ENCODE measurements at places on chromosomes 11 and 22. TPM values are rescaled to one million over a fixed set of nuclear protein-coding genes. Genes with fewer than 3 reads are reported as not detected.

DNA sequence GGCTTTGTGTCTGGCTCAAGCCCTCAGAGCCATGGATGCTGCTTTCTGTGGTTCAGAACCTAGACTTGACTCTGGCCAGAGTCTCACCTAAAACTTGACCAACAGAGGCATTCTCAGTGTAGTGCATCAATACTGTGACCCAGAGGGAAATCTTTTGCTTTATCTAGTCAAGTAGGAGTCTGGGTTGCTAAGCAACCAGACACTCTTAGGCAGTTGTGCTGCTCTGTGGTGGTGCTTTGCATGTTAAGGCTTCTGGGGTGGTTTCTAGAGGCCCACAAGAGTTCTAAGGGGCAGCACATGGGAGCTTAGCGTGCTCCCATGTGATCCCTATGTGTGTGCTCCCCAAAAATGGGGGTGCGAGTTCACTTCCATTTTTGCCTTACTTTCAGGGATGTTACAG is 224.6 kb upstream of the PLET1 start:
- no peak for DNase-seq
- H3K27ac ChIP-seq: no peak overlapping the region
- H3K4me1 ChIP-seq: no peaks in the 10 kb centered on the region
- H3K4me3 ChIP-seq: no peak overlapping the region

NLRP10 gene
- not detected for total RNA-seq

OR52I2 gene
- total RNA-seq: not detected

KCNE3 gene
- 15.8 TPM for total RNA-seq

DNA sequence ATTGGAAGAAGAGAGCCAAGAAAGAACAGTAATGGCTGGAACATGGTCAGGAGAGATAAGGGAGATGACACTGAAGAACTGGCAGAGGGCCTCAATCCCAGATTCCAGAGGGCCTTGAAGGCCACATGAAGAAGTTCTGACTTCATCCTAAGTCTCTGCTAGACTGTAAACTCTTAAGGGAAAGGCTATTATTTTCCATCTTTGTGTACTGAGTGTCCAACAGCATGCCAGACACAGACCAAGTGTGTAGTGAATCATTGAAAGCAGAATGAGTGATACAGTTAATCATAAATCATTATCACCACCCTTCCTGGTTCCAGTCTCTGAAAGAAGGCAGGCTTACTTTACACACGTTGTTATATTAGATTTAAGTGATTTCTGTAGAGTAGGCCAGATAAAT is 185.3 kb upstream of the C11orf87 start:
- H3K27ac ChIP-seq: no peak overlapping the region
- no peak for DNase-seq
- H3K4me3 ChIP-seq: no peak overlapping the region
- no peaks in the 10 kb centered on the region for H3K4me1 ChIP-seq
- no peaks in the 10 kb centered on the region for H3K36me3 ChIP-seq

FIBIN gene
- 41.6 TPM for total RNA-seq

DNA sequence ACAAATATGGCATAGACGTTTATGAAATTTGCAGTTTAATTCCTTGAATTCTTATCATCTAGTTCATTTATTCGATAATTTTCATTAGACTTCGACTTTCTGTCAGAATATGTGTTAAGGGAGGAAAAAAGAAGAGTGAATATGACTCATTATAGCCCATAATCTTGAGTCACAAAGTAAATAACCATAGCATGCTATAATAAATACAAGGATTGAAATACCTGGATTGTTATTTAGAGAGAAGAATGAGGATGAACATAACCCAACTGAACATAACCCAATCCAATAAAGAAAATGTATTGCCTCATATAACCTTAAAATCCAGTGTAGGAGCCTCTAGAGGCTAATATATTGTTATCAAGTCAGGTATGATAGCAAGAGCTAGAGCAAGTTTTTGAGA is 1858.3 kb upstream of the RAG2 start:
- H3K4me1 ChIP-seq: no peaks in the 10 kb centered on the region
- DNase-seq: no peak
- H3K36me3 ChIP-seq: no peaks in the 10 kb centered on the region

DNA sequence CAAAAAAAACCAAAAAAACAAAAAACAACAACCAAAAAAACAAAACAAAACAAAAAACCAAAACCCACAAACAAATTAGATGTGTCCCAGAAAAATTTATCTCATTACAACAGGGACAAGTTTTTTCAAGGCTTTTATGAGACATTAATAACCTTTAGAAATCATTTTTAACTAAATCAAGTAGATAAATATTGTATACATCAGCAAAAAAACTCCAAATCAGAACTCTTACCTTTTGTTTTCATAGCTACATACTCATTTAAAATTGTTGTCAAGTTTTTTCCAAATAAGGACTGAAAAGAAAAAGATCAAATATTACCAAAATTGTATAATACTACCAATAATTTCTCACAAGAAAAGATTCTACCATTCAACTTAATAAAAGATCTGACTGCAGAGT is 28.7 kb downstream of the NPAT start:
- H3K27ac ChIP-seq: no peak overlapping the region
- H3K4me1 ChIP-seq: no peaks in the 10 kb centered on the region
- DNase-seq: no peak
- H3K36me3 ChIP-seq: no peaks in the 10 kb centered on the region
- H3K27me3 ChIP-seq: no peaks in the 10 kb centered on the region
- no peak overlapping the region for H3K4me3 ChIP-seq

DNA sequence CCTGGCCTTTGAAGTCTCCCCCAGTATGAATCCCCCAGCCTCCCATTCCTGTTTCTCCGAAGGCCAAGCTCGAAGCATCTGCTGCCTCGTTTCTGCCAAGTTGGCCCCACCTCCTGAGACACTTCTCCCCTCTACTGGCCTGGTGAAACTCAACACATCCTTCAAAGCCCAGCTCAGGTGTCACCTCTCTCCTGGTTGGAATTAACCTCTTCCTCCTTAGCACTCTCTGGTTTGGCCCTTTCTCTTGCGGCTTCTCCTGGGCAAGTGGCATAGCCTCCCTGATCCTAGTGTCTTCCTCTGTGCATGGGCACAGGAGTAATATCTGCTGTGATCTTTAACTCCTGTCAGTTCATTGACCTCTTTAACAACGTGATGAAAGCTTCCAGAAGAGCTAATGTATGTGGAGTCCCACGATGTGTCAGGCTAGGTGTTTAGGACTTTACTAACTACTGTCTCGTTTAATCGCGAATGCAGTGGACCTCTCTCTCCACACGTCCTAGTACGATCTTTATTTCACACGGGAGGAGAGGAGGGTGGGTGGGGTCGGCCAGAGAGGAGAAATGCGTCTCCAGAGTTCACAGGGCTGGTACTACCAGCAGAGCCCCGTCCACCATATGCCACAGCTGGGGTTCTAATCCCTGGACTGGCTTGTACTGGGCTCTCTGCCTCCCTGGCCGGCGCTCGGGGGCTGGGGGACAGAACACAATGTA is 826 bp upstream of the PTPRJ start:
- H3K4me3 ChIP-seq: peak overlapping the region; percentile 95
- DNase-seq: no peak
- H3K36me3 ChIP-seq: no peaks in the 10 kb centered on the region
- H3K27me3 ChIP-seq: no peaks in the 10 kb centered on the region
- no peaks in the 10 kb centered on the region for H3K4me1 ChIP-seq
- H3K27ac ChIP-seq: peak overlapping the region; percentile 83

GRCh38 chr11:47631473-47631872 is 10.9 kb downstream of the MTCH2 start:
- no peak overlapping the region for H3K27ac ChIP-seq
- no peaks in the 10 kb centered on the region for H3K27me3 ChIP-seq
- H3K4me1 ChIP-seq: no peaks in the 10 kb centered on the region
- no peaks in the 10 kb centered on the region for H3K36me3 ChIP-seq
- H3K4me3 ChIP-seq: no peak overlapping the region

DNA sequence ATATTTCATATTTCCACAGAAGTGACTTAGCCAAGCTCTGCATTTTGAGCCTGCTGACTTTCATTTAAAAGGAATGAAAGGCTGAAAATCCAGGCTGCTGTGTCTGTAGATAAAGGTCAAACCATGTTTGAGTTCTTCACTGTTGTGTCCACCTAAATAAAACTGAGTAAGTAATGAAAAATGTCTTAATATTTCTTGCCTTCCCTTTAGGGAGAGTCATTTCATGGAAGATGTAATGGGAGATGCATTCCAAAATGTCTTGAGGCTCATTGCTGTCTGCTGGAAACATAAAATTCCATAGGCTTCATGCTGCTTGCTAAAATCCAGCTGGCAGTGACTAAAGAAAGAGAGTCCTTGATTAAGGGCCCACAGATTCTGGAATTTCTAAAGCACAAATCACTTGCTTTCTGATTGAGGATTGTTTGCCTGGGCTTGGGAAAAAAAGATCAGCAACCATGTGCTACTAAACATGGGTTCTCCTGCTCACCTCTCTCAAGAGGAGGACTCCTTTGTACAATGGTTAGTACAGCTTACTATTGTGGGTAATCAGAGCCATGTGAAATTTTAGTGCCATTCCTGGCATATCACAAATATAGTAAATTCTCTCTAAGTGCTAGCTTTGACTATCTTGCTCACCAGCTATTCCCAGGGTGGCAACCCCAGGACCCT is 56.9 kb downstream of the PANX1 start:
- H3K36me3 ChIP-seq: no peaks in the 10 kb centered on the region
- DNase-seq: no peak
- H3K27me3 ChIP-seq: no peaks in the 10 kb centered on the region

OR5P2 gene
- 6.6 TPM for total RNA-seq

GRCh38 chr11:64220798-64221197 is 5.2 kb downstream of the TRPT1 start:
- no peaks in the 10 kb centered on the region for H3K4me1 ChIP-seq
- no peak for DNase-seq
- H3K36me3 ChIP-seq: no peaks in the 10 kb centered on the region
- H3K27me3 ChIP-seq: no peaks in the 10 kb centered on the region
- no peak overlapping the region for H3K4me3 ChIP-seq

SSH3 gene
- total RNA-seq: 28.8 TPM

DNA sequence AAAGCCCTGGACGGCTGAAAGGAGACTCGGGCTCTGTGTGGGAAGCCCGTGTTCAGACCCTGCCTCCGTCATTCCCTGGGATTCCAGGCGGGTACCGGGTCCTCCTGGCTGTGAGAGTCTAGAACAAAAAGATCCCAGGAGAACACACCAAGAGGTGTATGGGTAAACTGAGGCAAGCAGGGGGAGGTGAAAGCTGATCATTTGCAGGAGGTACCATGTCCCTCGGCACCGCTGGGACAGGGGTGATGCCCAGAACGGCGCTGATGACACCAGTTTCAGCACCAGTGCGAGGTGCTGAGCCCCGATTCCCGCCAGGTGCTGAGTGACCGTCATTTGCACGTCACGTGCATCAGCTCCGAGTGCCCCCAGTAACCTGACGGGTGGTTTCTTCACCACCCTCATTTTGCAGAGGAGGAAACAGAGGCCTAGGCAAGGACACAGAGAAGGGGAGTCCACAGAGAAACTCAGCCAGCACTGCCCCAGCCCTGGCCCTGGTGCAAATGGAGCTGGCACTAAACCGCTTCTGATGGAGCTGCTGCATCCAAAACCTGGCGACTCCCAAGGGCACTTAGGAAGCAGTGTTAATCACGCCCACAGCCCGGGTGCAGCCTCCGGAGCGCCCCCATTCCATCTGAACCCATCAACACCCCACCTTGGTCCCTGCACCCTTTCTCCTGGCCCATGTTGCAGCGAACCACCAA is 16.8 kb downstream of the MACROD1 start:
- H3K27ac ChIP-seq: no peak overlapping the region
- no peak overlapping the region for H3K4me3 ChIP-seq
- no peaks in the 10 kb centered on the region for H3K27me3 ChIP-seq
- H3K4me1 ChIP-seq: no peaks in the 10 kb centered on the region
- no peaks in the 10 kb centered on the region for H3K36me3 ChIP-seq

DNA sequence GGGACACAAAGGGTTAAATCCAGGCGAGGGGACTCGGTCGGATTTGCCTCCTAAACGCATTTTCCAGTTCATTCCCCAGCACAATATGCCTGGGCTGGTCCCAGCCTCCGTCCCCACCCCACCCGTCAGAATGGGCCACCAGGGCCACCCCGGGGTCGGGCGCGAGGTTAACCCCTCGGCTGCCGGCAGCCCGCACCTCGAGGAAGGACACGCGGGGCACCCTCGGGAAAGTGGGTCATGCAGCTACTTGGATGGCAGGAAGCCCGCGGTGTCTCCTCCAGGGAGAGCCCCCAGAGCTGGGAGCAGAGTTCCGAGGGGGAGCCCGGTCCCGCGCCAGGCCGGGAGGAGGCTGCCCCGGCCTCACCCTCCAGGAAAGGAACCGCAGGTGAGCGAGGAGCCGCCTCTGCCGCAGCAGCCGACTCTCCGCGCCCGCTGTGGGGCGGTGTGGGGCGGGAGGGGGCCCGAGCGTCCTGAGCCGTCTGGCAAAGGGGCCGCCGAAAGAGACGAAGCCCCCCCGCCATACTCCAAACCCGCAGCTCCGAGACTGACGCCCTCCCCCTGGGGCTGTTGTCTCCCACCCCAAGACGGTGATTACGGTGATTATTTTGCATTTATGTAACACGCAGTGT is 1.4 kb downstream of the NECTIN1 start:
- H3K4me1 ChIP-seq: peaks cover 3% of the 10 kb centered on the region
- peak overlapping the region; percentile 82 for H3K4me3 ChIP-seq
- no peaks in the 10 kb centered on the region for H3K36me3 ChIP-seq

OR4C45 gene
- not detected for total RNA-seq

- DNase-seq: no peak
- no peaks in the 10 kb centered on the region for H3K27me3 ChIP-seq
- H3K4me1 ChIP-seq: no peaks in the 10 kb centered on the region
- H3K4me3 ChIP-seq: no peak overlapping the region
- no peaks in the 10 kb centered on the region for H3K36me3 ChIP-seq
Measured at GRCh38 chr11:124219126-124219525, 21.8 kb upstream of the OR8G1 start.

NCAM1 gene
- total RNA-seq: 6.1 TPM

OVOL1 gene
- total RNA-seq: 3.6 TPM

- H3K27ac ChIP-seq: no peak overlapping the region
- H3K4me3 ChIP-seq: no peak overlapping the region
- no peaks in the 10 kb centered on the region for H3K27me3 ChIP-seq
- no peak for DNase-seq
- H3K4me1 ChIP-seq: no peaks in the 10 kb centered on the region
Measured at GRCh38 chr11:93444617-93445073, 98.5 kb downstream of the SMCO4 start.

DNA sequence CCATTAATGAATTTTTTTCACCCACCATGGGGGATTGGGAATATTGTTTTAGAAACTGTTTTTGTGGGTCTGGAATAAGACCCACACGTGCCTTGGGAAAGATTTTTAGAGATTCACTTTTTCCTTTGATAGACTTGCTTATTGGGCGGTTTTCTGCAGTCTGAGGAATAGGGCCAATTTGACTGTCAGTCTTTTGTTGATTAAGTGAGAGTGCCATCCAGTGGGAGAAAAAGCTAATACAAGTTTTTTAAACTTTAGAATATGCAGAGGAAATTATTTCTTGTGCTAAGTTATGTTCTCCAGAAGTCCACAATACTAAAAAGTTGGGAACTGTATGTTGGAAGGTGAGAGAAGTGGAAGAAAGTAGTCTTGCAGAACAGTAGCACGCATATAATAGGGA is 56.1 kb downstream of the PRMT3 start:
- no peak for DNase-seq
- no peaks in the 10 kb centered on the region for H3K4me1 ChIP-seq
- H3K27me3 ChIP-seq: no peaks in the 10 kb centered on the region
- H3K36me3 ChIP-seq: no peaks in the 10 kb centered on the region
- H3K4me3 ChIP-seq: no peak overlapping the region

- DNase-seq: no peak
- H3K4me3 ChIP-seq: no peak overlapping the region
Measured at GRCh38 chr11:20399498-20399897, 12.0 kb downstream of the PRMT3 start.

All from breast epithelium (tissue), 4 donors.